ENCODE measurements at places on chromosomes 16 and 17. TPM values are rescaled to one million over a fixed set of nuclear protein-coding genes. Genes with fewer than 3 reads are reported as not detected.
A peak's percentile ranks its signal among the peaks of the same experiment; 100 is the strongest.

GRCh38 chr17:28983286-28984230, 22.3 kb downstream of the SEZ6 start:
- no peak for DNase-seq

TPSB2 gene
- not detected for total RNA-seq

DNA sequence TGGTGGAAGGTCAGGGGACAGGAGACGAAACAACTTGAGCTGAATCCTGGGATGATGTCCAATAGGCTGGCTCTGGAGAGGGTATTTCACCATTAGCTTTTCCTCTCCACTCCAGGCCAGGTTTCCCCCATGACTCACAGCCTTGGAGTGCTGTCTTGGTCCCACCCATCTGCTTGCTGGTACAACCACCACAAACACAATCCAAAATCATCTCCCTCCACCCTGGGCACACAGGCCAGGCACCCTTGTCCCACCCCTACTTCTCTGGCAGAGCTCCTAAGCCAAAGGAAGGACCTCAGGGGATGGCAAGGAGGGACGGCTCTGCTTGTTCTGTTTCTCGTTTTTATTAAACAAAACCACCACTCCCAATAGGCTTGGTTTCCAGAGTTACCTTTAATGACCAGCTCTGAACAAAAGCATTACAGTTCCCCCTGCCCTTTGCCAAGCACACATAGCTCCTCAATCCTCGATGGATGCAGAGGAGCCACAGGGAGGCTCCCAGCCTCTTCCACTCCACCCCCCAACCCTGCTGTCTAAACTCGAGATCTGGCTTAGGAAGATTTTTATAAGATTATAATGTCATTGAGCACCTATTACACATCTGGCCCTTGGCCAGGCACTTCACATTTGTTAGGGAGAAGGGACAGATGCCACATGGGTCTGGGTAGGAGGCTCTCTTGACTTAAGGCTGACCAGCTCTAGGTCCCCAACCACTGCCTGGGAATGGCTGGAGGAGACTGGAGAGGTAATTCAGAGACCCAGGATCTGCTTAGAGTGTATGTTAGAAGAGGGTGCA, 13.3 kb downstream of the CAVIN1 start:
- peak; percentile 97 for DNase-seq

DNA sequence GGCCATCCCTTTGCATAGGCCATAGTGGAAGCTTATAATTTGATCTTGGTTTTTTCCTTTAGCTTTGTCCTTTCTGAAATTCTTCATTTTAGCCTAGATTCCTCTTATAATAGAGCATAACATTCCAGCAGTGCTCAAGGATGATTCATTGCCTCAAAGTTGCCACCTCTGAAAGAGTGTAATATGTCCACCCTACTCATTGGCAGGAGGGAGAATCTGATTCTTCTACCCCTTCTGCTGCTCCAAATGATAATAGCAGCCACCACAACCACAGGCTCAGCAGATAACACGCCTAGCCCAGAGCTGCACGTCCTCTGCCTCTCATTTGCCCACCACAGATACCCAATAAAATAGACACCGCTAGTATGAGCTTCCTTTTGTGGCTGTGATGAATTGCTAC, 337.4 kb upstream of the HSBP1 start:
- peak; percentile 64 for DNase-seq

DNA sequence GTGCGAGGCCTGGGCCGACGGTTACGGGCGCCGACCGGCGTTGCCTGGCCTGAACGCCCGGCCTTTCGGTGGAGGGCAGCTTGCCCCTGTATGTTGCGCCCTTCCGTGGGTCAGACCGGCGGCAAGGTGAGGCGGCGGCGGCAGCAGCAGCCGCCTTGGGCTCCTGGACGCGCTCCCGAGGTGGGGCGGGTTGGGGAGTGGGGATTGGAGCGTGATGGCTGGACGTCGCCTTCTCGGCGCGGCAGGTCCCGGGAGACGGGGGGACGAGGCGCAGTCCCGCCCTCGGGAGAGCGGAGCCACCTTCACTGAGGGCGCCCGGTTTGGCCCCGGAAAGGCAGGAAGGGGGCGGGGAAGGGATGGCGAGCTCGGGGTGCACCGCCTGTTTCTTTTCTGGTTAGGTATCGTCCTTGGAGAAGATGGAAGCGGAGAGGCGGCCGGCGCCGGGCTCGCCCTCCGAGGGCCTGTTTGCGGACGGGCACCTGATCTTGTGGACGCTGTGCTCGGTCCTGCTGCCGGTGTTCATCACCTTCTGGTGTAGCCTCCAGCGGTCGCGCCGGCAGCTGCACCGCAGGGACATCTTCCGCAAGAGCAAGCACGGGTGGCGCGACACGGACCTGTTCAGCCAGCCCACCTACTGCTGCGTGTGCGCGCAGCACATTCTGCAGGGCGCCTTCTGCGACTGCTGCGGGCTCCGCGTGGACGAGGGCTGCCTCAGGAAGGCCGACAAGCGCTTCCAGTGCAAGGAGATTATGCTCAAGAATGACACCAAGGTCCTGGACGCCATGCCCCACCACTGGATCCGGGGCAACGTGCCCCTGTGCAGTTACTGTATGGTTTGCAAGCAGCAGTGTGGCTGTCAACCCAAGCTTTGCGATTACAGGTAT, 671 bp downstream of the DGKE start:
- peak; percentile 45 for DNase-seq

DNA sequence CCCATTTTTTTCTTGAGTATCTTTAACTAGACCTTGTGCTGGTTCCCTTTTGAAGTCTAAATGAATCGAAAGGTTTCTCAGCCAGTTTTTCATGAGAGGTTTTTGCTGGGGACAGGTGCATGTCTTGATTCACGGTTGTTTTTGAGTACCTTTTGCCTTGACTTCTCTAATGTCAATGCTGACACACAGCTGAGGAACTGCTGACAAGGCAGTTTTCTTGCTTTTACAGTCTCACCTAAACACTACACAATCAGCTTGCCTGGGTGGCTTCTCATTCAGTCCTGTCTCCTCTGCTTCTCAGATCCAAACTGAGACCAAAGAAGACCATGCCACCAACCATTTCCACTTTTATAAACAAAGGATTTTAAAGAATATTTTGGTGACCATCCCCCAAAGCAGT, 7.1 kb downstream of the OR3A3 start:
- DNase-seq: no peak

- no peak for DNase-seq
Observed at GRCh38 chr17:27624539-27624938, 6.4 kb upstream of the LGALS9 start.

DNA sequence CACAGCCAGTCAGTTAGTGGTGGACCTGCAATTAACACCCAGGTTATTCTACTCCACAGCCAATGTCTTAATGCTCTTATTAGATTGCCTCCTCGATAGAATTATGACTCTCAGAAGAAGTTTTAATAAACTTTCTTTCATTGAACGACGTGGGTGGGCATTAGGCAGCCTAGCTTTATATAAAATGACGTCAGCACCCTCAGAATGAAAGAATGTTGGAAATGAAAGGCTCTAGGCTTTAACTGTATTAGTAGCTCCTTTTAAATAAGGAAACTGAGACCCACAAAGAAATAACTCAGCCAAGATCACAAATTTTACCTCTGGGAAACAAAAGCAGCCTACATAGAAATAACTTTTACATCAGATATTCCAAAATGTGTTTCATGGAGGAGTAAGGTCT, 91.3 kb upstream of the CLEC3A start:
- DNase-seq: no peak

MED31 gene
- 4.8 TPM for total RNA-seq

DNA sequence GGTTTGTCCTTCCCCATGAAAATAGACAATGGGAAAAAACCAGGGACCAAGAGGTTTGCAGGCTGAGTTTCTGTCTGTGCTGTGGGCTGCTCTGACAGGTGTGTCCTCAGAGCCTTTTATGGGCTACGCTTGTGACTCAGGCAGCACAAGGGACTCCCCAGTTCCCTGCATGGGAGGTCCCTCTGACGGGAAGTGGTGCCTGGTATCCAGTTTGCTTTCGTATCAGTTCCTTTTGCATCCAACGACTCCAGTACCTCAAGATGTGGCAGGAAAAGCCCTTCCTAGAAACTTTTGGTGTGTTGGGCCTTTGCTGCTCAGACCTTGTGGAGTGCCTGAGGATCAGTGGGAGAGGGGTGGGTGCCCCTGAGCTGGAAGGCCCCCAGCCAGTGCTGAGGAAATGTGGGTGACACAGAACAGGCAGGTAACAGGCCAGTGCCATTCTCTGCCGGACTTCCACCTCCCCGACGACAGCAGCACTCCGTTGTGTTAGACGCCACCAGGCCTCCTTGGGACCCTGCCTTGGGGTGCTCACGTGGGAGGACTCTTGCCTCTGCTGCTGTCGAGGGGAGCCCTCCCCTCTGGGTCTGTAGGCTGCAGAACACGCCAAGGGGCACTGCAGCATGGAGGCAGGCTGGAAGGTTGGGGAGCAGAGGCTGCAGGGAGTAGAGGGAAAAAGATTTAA, 38.4 kb upstream of the IRF8 start:
- DNase-seq: no peak

BTBD17 gene
- total RNA-seq: not detected

- DNase-seq: no peak
Observed at GRCh38 chr17:30326809-30327208, 7.0 kb downstream of the TMIGD1 start.

EVPLL gene
- not detected for total RNA-seq

ZFPM1 gene
- total RNA-seq: 0.25 TPM

DNA sequence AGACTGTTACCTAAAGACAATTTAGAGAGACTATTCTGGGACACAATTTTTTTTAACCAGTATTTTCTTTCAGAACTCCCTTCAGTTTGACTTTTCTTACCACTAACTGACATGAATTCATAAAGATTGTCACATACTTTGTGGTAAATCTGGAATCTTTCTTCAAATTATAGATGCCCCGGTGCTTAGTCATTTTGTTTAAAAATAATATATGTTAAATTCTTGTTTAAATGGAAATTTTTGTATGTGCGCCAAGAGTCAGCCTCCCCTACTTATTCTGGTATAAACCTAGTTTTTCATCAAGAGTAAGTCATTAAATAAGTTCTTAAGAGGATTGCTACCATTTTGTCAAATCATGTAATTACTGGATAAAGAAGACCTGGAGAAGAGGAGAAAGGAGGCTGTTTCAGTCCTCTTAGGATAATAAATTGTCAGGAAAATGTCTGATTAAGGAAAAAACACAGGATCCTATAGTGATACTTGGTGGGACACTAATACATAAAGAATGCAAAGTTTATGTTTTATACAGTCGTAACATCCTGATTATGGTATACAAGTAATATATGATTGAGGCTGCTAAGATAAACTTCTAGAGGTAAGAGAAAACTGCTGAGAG, 424.4 kb downstream of the PMP22 start:
- peak; percentile 41 for DNase-seq

ZG16B gene
- total RNA-seq: not detected

GRCh38 chr16:69382421-69382820, 3.4 kb downstream of the TERF2 start:
- no peak for DNase-seq

MYH13 gene
- total RNA-seq: not detected

- DNase-seq: no peak
Observed at GRCh38 chr17:76274112-76274956, 9.2 kb downstream of the UBALD2 start.

RAB37 gene
- total RNA-seq: not detected

- no peak for DNase-seq
Observed at GRCh38 chr17:79859676-79860615, 20.7 kb upstream of the CBX4 start.
